ENCODE measurements at places on chromosomes 12 and 14. TPM values are rescaled to one million over a fixed set of nuclear protein-coding genes. Genes with fewer than 3 reads are reported as not detected.

RTL1 gene
- not detected for total RNA-seq

IQSEC3 gene
- not detected for total RNA-seq

ASCL1 gene
- total RNA-seq, result not detected

KRT3 gene
- total RNA-seq, result not detected

NRIP2 gene
- total RNA-seq, result not detected

NKX2-1 gene
- total RNA-seq, result not detected

DPF3 gene
- 3.7 TPM for total RNA-seq

CIROP gene
- not detected for total RNA-seq

GLIPR1L1 gene
- not detected for total RNA-seq

TAS2R42 gene
- total RNA-seq, result not detected

PDZRN4 gene
- not detected for total RNA-seq

WIF1 gene
- 0.37 TPM for total RNA-seq

RFLNA gene
- total RNA-seq, result not detected

ADGRD1 gene
- 0.39 TPM for total RNA-seq

EXOC3L4 gene
- total RNA-seq, result not detected

TESPA1 gene
- total RNA-seq, result not detected

FOXG1 gene
- 0.20 TPM for total RNA-seq

FOXA1 gene
- not detected for total RNA-seq

DCAF4 gene
- 13.7 TPM for total RNA-seq

VIPAS39 gene
- 30.5 TPM for total RNA-seq

LMO3 gene
- 14.3 TPM for total RNA-seq

MANSC4 gene
- not detected for total RNA-seq

RFX4 gene
- not detected for total RNA-seq

GLI1 gene
- total RNA-seq, result 0.78 TPM

PTPN6 gene
- not detected for total RNA-seq

C12orf50 gene
- not detected for total RNA-seq

AQP6 gene
- total RNA-seq, result not detected

AICDA gene
- not detected for total RNA-seq

NINJ2 gene
- 5.5 TPM for total RNA-seq

TEAD4 gene
- total RNA-seq, result 22.7 TPM

MSI1 gene
- total RNA-seq, result not detected

KRT79 gene
- not detected for total RNA-seq

MYBPC1 gene
- total RNA-seq, result not detected

HOXC12 gene
- not detected for total RNA-seq

PRB2 gene
- not detected for total RNA-seq

FAM90A1 gene
- 0.20 TPM for total RNA-seq

Measured in subcutaneous preadipocyte (primary cell).